ENCODE measurements at places on chromosomes 16 and 17.

- no peak for DNase-seq
These were observed 61.6 kb downstream of the SOX9 start for GRCh38 chr17:72182371-72182873.

DNA sequence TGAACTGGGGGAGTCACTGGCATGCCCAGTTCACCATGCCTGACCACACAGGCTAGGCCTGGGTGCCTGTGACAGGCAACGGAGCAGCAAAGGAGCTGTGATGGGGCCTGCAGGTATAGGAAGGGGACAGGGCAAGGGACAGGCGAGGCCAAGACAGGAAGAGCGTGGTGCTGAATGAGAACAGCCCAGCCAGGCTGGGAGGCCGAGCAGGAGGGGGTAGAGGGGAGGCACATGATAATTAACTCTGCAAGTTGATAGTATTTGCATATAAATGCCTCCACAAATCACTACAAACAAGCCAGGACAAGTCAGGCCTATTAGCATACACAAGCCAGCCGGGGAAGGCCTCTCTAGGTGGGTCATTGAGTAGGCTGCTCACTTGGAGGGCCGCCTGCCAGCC lies 7.8 kb downstream of the ZFHX3 start:
- DNase-seq: no peak

DNA sequence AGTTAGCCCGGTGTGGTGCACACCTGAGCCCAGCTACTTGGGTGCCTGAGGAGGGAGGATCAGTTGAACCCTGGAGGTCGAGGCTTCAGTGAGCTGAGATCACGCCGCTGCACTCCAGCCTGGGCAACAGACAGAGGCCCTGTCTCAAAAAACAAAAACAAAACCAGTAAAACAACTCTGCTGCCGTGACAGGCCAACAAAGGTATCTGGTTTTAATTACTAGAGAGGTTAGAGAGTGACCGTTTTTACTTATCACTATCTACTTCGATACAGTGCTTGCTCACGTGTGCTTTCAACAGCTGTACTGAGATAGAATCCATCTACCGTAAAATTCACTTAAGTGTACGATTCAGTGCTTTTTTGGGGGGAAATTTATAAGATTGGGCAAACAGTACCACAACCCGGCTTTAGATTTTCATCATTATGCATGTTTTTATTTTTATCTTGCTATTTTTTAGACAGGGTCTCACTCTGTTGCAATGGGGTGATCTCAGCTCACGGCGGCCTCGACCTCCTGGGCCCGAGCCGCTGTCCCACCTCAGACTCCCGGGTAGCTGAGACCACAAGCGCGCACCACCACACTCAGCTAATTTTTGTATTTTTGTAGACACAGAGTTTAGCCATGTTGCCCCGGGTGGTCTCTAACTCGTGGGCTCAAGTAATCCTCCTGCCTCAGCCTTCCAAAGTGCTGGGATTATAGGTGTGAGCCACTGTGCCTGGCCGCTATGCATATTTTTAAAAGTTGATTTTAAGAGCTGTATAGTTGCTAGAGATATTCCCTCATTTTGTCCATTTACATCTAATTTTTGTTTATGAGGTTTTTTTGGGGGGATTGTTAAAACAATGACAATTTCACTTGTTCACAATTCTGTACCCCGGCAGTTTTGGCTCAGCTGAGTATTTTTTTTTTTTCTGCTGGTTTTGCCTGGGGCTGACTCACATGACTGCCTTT lies 30.9 kb downstream of the SERPINF1 start:
- DNase-seq: no peak

- no peak for DNase-seq
These were observed 5.0 kb upstream of the PRR14 start for GRCh38 chr16:30645727-30646126.

Data from stimulated activated naive CD4-positive, alpha-beta T cell (primary cell).